ENCODE measurements at places on chromosomes 2 and 18.

DNA sequence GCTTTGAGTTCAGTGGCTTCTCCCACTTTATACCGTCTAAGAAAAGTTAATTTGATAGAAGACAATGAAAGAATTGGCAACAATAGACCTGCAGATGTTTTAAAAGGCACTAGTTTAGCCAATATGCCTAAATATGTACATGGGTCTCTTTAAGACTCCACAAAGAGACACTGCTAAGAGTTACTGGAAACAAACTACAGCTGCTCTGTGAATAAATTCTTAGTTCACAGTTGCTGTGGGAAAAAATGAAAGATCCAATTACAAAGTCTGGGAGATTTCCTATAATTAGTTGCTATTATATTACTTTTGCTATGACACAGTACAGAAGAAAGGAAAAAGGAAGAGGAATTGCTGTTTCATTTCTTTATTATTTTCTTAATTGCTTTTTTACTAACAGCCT lies 34.3 kb downstream of the SCN9A start:
- DNase-seq = no peak

- DNase-seq = no peak
These were observed 204.6 kb downstream of the CTNNA2 start for GRCh38 chr2:79717364-79718007.

DNA sequence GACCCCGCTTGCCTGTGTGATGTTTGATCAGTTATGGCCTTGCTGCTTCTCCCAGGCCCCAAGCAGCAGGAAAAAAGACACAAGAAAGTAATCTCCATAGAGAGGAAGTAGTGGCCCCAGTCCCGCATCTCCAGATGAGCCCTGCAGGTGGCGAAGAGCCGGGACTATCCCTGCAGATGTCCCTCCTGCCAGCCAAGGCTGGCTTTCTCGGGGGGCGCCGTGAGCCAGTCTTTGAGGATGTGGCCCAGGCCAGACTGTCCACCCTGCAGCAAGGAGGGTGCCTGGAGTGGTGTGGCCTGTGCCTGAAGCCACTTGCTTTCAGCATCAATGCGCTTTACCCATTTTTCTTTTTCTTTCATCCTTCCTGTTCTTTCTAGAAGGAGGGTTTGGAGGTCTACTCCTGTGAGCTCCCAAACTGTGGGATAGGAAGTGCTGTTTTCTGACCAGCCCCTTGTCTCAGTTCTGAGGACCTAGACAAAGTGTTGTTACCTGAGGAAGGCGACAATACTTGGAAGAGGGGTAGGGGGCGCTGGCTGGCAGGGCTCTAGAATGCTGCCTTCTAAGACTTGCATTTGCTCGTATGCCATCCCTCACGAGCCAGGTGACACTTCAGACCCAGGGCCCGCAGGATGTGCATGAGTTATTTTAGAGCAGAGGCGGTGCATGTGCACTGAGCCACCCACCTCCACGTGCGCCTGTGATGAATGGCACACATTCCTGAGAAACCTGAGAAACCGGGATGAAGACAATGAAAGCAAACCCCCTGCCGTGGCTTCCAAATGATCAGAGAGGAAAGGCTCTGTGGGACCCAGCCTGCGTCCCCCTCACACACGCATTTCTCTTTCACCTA lies 255.8 kb downstream of the FBXO15 start:
- no peak for DNase-seq

GRCh38 chr18:37175727-37176620 lies 347.0 kb downstream of the KIAA1328 start:
- no peak for DNase-seq

GRCh38 chr2:169997140-169997887 lies 170.1 kb downstream of the UBR3 start:
- no peak for DNase-seq

DNA sequence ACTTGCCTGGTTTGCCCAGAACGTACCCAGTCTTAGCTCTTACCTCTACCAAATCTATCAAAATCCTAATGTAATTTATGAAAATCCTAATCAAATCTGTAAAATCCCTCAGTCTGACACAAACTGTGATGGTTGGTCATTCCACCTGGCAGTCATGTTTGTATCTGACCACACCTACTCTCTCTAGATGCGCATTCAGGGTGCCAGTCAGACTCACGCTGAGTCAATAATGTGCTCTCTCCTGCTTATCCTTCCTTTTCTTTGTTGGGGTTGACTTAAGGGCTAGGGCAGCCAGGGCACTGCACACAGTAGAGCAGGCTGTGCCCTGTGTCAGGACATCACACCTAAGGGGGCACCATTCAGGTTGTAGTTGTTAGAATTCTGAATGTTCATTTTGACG lies 48.5 kb upstream of the PARD3B start:
- DNase-seq = no peak

DNA sequence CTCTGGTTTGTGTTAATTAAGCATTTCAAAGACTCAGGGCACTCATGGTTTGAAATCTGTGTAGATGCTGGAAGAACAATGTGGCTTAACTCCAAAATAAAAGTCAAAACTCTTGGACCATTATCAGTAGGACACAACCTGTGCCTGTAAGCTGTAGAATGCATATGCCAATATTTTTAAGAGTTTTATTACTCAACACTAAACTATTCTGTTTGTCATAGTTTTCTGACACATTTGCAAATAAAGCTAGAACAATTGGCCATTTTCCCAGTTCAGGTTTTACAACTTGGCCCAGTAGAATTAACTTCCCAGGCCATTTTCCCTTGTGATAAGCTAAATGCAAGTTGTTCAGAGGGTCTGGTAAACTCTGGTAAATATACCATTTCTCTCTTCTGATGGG lies 713.1 kb downstream of the CBLN2 start:
- DNase-seq = no peak

DNA sequence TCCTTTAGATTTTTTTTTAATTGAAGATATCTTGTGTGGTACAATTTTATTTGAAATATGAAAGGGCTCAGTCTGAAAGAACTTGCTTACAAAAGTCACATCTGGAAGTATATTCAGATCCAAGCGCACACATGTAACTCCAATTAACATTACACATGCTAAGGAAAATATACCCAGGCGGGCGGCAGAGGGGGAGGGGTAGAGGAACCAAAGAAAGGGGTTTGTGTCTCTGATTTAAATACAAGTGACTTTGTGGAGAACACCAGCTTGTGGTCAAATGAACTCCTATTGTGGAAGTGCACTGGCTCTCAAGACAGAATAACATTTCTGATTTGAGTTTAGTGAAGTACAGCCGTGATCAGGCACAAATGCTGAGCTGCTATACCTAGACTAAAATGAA lies 280.2 kb upstream of the SOX11 start:
- DNase-seq = no peak

GRCh38 chr2:43294973-43295603 lies 68.7 kb upstream of the ZFP36L2 start:
- DNase-seq = no peak

DNA sequence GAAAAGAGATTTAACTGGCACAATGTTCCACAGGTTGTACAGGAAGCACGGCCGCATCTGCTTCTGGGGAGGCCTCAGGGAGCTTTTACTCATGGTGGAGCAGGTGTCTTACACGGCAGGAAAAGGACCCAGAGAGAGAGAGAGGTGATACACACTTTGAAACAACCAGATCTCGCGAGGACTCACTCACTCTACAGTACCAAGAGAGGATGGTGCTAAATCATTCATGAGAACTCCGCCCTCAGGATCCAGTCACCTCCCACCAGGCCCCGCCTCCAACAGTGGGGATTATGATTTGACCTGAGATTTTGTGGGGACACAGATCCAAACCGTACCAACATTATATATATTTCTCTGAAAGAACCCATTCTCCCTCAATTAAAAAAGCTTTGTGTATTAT lies 79.7 kb upstream of the DOCK10 start:
- DNase-seq = peak; percentile 4

DNA sequence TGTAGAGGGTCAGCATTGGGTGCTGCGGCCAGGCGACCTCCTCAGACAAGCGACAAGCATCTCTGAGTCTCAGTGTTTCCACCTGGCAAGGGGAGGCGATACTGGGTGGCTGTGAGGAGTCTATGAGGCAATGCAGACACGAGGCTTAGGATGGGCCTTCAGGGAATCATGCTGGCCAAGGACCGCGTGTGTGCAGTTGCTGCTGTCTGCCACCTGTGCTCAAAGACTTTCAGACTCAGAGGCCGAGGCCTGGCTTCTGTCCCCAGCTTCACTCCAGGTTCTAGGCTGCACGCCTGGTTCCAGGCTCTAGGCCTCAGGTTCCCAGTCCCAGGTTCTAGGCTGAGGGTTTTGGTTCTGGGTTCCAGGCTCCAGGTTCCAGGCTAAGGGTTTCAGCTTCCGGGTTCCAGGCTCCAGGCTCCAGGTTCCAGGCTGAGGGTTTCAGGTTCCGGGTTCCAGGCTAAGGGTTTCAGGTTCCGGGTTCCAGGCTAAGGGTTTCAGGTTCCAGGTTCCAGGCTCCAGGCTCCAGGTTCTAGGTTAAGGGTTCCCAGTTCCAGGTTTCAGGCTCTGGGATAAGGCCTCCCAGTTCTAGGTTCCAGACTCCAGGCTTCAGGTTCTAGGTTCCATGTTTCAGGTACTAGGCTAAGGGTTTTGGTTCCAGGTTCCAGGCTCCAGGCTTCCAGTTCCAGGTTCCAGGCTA lies 14.8 kb downstream of the LRRFIP1 start:
- no peak for DNase-seq

DNA sequence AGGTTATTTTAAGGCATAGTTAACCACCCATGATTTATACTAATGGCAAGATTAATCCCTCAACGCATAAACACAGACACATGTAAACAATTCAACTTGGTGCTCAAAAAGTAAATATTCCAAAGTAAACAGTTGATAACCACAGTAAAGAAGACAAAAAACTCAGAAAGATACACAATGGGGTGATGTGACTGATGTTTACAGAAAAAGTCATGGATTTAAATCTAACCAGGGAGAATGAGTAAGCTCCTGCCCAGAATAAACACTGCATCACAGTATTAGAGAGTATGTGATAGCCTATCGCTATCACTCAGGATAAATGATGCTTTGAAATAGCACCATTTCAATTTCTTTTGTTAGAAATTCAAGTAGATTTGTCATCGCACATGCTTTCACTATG lies 49.3 kb downstream of the HIBCH start:
- no peak for DNase-seq

DNA sequence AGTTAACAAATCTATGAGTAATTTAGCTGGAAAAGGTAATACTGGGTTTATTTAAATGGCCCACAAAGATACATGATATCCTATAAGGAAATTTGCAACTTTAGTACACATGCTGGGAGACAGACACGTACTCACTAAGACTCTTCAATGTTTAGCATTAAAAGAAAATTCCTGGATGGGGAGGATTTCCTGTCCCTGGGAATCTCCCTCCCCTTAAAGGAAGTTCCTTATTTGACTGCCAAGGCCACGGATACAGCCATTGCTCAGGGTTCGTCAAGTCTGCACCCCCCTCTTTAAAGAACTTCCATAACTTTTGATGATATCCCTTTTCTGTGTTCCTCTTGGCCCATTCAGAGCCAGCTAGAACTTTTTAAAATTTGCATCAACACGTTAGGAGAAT lies 267.6 kb downstream of the CD226 start:
- no peak for DNase-seq

GRCh38 chr2:84038866-84039265 lies 420.2 kb downstream of the SUCLG1 start:
- DNase-seq = no peak

DNA sequence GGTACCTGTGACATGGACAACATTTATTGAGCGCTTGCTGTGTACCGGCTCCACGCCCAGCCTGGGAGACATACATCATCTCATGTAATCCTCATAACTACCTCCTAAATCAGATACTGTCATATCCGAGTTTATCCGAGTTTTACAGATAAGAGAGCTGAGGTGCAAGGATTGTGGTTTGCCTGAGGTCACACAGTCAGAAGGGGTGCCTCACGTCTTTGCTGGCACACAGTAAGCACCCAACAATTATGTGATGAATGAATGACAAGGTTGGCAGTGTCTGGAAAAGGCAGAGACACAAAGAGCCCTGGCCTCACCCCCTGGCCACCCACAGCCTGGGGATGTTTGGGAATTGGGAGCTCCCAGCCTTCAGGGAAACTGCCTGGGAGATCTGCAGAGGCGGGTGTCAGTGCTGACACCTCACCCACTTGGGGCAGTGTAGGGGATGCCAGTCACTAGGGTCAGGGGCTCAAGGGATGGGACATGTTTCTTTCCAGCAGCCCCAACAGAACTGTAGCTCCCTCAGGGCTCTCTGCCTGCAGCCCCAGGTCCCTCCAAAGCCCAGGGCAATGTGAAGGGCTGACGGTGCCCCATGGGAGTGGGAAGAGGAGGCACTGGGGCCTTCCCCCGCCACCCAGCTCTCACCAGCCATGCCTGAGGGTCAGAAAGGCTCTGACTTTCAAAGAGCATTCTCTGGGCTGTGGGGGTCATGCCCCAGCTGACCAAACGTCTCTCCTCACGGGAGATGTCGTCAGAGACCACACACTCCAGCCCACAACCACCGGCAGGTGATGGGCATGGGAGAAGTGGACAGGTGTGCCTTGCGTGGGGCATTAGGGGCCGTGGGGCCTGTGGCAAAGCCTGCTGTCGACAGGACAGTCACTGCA lies 157.5 kb downstream of the ZFP36L2 start:
- no peak for DNase-seq

DNA sequence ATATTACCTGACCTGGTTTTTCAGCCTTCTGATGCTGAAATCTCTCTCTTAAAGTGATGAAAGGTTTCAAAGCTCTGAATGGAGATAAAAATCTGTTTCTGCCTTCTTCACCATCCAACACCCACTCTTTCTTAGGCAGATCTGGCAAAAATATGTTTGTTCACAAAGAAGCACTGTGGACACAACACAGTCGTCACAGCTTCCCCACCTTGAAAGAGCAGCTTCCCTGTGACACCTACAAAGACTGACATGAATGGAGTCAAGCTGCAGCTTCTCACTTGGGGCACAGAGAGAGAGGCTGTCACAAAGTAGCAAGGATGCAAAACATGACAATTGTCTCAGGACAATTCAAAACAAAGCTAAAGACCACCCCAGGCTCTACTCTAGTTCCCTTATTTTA lies 86.5 kb downstream of the ICOS start:
- no peak for DNase-seq

DNA sequence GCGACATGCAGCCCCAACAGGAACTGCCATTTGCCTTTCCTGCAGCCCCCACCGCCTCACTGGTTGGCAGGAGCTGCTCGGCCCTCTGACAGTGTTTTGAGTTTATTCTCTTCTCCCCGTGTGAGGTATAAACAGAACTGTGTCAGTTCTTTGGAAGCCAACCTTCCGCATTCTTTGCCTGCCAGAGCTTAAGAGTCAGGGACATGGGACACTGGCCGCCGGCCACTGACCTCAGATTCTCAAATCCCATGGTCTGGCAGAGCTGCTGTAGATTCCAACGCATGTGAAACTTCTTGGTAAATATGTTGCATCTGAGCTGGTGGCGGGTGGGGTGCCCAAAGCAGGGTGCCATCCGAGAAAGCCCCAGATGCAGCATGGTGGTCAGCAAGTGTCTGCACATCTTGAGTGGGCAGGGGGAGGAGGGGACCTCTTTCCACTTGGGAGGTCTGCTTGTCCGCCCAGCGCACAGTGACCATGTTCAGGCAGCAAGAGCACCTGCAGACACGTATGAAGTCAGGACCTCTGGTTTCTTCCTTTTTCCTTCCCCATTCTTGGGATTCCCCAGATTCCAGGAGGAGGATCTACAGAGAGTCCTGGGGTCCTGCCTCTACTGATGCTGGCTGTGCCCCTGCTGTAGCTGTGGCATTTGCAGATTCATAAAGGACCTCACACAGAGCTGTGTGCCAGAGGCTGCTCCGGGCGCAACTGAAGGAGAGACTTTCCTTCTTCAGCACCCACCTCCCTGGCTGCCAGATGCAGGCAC lies 23.8 kb downstream of the ASB18 start:
- no peak for DNase-seq
